Neural crest cell (in vitro differentiated cells): ENCODE measurements at places on chromosomes 7 and 10. TPM values are rescaled to one million over a fixed set of nuclear protein-coding genes. Genes with fewer than 3 reads are reported as not detected.
A peak's percentile ranks its signal among the peaks of the same experiment; 100 is the strongest.

Gene ARHGEF35
- total RNA-seq, result 0.89 and 1.2 TPM in 2 replicates

Gene LAMB1
- 127 and 131 TPM in 2 replicates for total RNA-seq

Gene OR2A7
- 0.33 and 0.41 TPM in 2 replicates for total RNA-seq

Gene SPDYE5
- not detected in 2 replicates for total RNA-seq

Gene FZD8
- 3.5 and 3.7 TPM in 2 replicates for total RNA-seq

Gene ERVW-1
- total RNA-seq, result not detected in 2 replicates

Gene ADAM12
- 81.4 and 82.4 TPM in 2 replicates for total RNA-seq

DNA sequence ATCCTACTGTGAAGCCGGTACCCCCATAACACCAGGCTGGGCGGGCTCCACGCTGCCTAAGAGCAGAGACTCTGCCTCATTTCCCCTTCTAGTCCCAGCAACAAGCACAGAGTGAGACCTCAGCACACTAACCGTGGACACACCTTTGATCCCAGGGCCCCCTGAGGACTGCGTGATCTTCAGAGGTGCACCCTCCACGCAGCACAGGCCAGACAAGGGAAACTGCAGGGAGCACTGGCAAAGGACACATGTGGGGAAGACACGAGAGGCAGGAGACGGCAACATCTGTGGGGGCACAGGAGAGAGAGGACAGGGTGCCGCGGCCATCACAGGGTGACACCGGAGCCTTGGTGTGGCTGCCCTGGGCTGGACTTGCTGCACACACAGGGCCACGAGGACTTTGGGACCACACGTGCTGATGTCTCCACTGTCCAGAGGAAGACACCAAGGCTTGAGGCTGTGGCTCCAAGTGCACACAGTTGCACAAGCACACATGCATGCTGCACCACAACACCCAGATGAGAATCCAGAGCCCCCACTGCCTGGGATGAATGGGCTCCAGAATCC, 128.8 kb downstream of the PTPRN2 start:
- no peaks in the 10 kb centered on the region for H3K27me3 ChIP-seq
- peaks cover 5% of the 10 kb centered on the region for H3K36me3 ChIP-seq
- DNase-seq, result no peak

GRCh38 chr7:100588438-100588837, 2.3 kb downstream of the FBXO24 start:
- peaks cover 46% of the 10 kb centered on the region for H3K4me1 ChIP-seq
- DNase-seq, result no peak

- no peak overlapping the region for H3K27ac ChIP-seq
- no peak for DNase-seq
- no peaks in the 10 kb centered on the region for H3K27me3 ChIP-seq
Measured at GRCh38 chr10:112471878-112472487, 25.0 kb downstream of the VTI1A start.

GRCh38 chr10:59808896-59809643, 55.8 kb upstream of the MRLN start:
- H3K36me3 ChIP-seq, result peaks cover 18% of the 10 kb centered on the region
- no peaks in the 10 kb centered on the region for H3K27me3 ChIP-seq
- H3K4me1 ChIP-seq, result peaks cover 12% of the 10 kb centered on the region
- peak; percentile 59 for DNase-seq

DNA sequence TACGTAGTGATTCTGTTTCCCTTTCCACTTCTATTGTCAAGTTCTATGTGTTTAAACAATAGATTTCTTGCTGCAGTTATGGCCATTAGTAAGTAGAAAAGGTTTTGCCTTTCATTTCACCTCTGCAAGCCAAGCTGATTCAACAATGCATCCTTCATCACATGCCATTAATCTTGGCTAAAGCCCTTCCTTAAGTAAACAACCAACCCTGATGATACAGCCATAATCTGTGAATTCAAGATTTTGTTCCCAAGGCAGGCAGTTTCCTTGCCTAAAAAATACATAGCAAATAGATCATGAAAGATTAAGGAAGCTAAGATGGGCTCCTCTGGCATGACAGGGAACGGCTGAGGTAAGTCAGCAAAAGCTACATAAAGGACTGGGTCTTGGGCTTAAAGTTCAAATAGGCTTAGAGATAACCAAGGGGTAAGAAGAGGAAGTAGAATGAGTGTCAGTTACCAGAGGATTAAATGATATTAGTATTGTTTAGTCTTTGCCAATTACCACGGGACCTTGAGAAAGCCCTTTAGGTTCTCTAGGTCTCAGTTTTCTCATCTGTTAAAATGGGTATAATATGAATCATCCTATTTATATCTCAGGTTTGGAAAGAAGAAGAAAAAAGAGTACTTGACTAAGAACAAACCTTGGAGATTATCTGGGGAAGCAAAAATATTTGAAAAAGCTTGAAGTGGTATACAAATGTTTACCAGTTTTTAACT, 35.9 kb upstream of the ANK3 start:
- H3K27me3 ChIP-seq, result no peaks in the 10 kb centered on the region
- H3K4me1 ChIP-seq, result no peaks in the 10 kb centered on the region
- H3K4me3 ChIP-seq, result no peak overlapping the region
- H3K27ac ChIP-seq, result no peak overlapping the region
- no peaks in the 10 kb centered on the region for H3K36me3 ChIP-seq
- DNase-seq, result no peak

DNA sequence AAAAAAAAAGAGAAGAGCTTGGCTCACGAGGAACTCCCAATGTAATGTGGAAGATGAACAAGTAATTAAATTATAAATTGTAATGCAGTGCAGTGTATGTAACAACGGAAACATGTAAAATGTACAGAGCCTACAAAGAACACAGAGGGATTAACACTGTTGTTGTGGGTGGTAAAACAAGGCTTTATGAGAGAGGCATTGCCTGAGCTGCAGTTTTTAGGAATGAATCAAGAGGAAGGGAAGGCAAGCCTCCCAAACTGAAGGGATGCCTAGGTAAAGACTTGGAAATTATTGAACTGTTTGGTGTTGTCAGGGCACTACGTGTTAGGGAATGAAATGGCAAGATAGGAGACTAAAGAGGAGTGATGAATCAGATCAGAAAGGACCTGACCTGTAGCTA, 213.7 kb downstream of the HTR7 start:
- DNase-seq, result no peak
- no peak overlapping the region for H3K4me3 ChIP-seq
- H3K36me3 ChIP-seq, result no peaks in the 10 kb centered on the region

- no peak overlapping the region for H3K4me3 ChIP-seq
- H3K27ac ChIP-seq, result no peak overlapping the region
- no peak for DNase-seq
- H3K36me3 ChIP-seq, result no peaks in the 10 kb centered on the region
- H3K4me1 ChIP-seq, result peaks cover 7% of the 10 kb centered on the region
- no peaks in the 10 kb centered on the region for H3K27me3 ChIP-seq
Measured at GRCh38 chr7:40520986-40521738, 386.4 kb downstream of the SUGCT start.

GRCh38 chr7:42479816-42480633, 243.0 kb upstream of the GLI3 start:
- H3K27me3 ChIP-seq, result no peaks in the 10 kb centered on the region
- no peaks in the 10 kb centered on the region for H3K36me3 ChIP-seq
- H3K4me1 ChIP-seq, result peaks cover 15% of the 10 kb centered on the region
- no peak overlapping the region for H3K4me3 ChIP-seq
- no peak overlapping the region for H3K27ac ChIP-seq
- DNase-seq, result no peak

DNA sequence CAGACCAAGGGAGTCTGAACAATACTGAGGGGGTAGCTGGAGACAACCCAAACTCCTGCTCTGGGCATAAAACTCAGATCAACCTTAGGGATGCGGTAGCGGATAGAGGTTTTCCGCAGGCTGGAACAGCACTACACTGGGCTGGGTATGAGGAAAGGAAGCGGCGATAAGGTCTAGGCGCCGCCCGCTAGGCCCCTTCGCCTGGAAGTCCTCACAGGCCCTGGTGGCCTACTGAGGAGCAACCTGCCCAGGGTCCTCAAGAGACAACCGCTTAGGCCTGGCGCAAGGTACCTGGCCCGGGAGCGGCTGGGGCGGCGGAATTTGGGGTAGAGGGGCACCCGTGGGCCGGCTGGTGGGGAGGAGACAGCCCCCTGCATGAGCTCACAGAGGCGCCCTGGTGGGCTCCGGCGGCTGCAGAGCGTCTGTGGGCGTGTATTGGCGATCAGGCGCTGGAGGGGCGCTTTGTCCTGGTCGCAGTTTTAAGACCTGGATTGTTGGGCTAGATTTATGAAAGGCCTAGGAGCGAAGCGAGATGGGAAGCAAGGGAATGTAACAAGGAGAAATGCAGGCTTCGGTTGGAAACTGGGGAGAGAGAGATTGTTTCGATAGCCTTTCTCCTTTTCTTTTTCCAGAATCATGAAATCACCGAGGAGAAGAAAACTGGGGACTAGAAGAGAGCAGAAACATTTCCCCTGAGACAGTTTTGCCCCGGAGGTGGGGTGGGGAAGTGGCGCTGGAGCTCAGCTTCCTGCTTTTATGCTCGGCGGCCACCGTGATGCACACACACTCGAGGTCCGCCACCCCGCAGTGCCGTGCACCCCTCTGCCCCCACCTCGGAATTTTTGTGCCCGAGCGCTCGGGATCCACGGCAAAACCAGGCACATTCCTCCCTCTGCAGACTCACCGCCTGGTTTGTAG, 2.4 kb upstream of the NKX2-3 start:
- no peak overlapping the region for H3K27ac ChIP-seq
- DNase-seq, result no peak
- peaks cover 22% of the 10 kb centered on the region for H3K4me1 ChIP-seq
- peaks cover 11% of the 10 kb centered on the region for H3K36me3 ChIP-seq
- peaks cover 97% of the 10 kb centered on the region for H3K27me3 ChIP-seq

GRCh38 chr10:6407034-6407721, 172.9 kb downstream of the PRKCQ start:
- no peak overlapping the region for H3K4me3 ChIP-seq
- H3K4me1 ChIP-seq, result no peaks in the 10 kb centered on the region
- H3K27me3 ChIP-seq, result peaks cover 34% of the 10 kb centered on the region
- DNase-seq, result no peak

- no peak overlapping the region for H3K27ac ChIP-seq
- H3K4me3 ChIP-seq, result no peak overlapping the region
- no peaks in the 10 kb centered on the region for H3K4me1 ChIP-seq
- DNase-seq, result no peak
Measured at GRCh38 chr10:124573726-124574455, 112.3 kb downstream of the LHPP start.

GRCh38 chr10:110772454-110773025, 99.2 kb upstream of the PDCD4 start:
- no peak for DNase-seq
- H3K27ac ChIP-seq, result no peak overlapping the region
- H3K4me1 ChIP-seq, result no peaks in the 10 kb centered on the region
- H3K4me3 ChIP-seq, result no peak overlapping the region
- no peaks in the 10 kb centered on the region for H3K36me3 ChIP-seq
- H3K27me3 ChIP-seq, result no peaks in the 10 kb centered on the region

DNA sequence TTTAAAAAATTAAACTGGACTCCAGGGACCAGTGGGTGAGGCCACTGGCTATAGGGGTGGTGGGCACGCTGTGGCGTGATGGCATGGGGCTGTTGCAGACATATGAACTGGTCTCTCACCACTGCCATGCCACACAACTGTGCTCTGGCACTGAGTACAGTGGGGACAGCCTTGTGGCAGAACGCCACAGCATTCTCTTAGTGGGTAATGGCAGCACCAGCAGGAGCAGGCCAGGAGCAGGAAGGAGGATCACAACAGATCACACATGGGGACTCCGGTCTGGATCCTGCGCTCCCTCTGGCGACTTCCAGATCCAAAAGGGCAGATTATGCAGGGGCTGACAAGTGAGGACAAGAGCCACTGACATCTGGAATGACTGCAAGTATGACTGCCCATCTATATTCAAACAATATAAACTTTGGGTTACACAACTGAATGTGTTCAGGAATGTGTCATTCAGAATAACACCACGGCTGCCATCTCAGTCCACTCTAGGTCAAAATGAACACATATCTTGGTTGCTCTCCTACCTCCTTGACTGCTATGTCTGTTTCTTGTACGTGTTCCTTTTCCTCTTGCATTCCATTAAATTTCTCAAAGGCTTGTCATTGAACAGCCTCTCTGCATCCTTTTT, 176.0 kb downstream of the KMT2E start:
- no peak overlapping the region for H3K4me3 ChIP-seq
- peaks cover 5% of the 10 kb centered on the region for H3K36me3 ChIP-seq
- H3K4me1 ChIP-seq, result peaks cover 13% of the 10 kb centered on the region
- peak overlapping the region; percentile 38 for H3K27ac ChIP-seq
- DNase-seq, result no peak

DNA sequence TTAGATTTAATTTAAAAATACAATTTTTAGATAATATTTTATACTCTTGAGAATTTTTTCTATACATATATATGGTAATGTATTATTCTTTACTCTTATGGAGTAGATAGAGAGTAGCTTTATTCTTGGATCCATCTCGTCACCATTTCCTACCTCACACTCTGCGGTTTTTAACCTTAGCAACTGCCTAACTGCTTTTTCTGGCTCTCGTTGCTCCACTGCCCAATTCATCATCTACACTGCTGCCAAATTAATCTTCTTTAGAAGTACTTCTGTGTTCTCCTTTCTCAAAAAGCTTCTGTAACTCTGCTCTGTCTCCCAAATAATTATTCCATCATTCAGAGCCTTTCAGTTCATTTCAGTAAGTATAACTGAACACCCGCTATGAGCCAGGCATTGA, 35.3 kb downstream of the CAPZA2 start:
- no peak overlapping the region for H3K27ac ChIP-seq
- H3K36me3 ChIP-seq, result peaks cover 40% of the 10 kb centered on the region
- H3K4me3 ChIP-seq, result no peak overlapping the region
- H3K27me3 ChIP-seq, result no peaks in the 10 kb centered on the region

GRCh38 chr10:22427890-22428571, 82.7 kb downstream of the SPAG6 start:
- DNase-seq, result no peak
- peaks cover 12% of the 10 kb centered on the region for H3K27me3 ChIP-seq
- H3K27ac ChIP-seq, result no peak overlapping the region
- peaks cover 37% of the 10 kb centered on the region for H3K4me1 ChIP-seq

- H3K36me3 ChIP-seq, result peaks cover 5% of the 10 kb centered on the region
- H3K27me3 ChIP-seq, result no peaks in the 10 kb centered on the region
- no peak for DNase-seq
- no peak overlapping the region for H3K27ac ChIP-seq
Measured at GRCh38 chr7:28766359-28766758, 191.8 kb downstream of the TRIL start.

GRCh38 chr10:80555415-80555814, 17.7 kb downstream of the SH2D4B start:
- DNase-seq, result no peak
- H3K36me3 ChIP-seq, result no peaks in the 10 kb centered on the region
- peaks cover 16% of the 10 kb centered on the region for H3K4me1 ChIP-seq
- peak overlapping the region; percentile 31 for H3K27ac ChIP-seq

GRCh38 chr10:5981529-5981928, 4.2 kb upstream of the IL15RA start:
- no peak overlapping the region for H3K4me3 ChIP-seq
- no peak for DNase-seq

- H3K27ac ChIP-seq, result no peak overlapping the region
- no peaks in the 10 kb centered on the region for H3K36me3 ChIP-seq
- no peaks in the 10 kb centered on the region for H3K4me1 ChIP-seq
- no peaks in the 10 kb centered on the region for H3K27me3 ChIP-seq
Measured at GRCh38 chr7:43240565-43240964, 128.1 kb downstream of the HECW1 start.

DNA sequence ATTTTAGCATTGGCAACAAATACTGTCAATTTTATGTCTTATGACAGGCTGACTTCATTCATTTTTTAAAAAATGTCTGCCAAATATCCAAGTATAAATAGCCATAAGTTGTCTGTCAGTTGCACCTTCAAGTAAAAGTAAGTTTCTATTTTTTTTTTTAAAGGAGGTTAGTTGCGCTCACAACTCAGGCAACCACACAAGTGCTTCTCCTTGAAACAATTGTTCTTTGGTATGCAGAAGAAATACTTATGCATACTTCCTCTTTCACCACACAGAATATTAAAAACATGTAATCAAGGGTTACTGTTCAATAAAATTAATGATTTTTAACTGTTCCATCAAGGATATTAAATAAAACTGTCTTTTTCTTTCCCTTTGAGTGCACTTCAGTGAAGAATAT, 97.9 kb downstream of the RTKN2 start:
- peaks cover 10% of the 10 kb centered on the region for H3K36me3 ChIP-seq
